ENCODE measurements at places on chromosomes 7 and 10.

DNA sequence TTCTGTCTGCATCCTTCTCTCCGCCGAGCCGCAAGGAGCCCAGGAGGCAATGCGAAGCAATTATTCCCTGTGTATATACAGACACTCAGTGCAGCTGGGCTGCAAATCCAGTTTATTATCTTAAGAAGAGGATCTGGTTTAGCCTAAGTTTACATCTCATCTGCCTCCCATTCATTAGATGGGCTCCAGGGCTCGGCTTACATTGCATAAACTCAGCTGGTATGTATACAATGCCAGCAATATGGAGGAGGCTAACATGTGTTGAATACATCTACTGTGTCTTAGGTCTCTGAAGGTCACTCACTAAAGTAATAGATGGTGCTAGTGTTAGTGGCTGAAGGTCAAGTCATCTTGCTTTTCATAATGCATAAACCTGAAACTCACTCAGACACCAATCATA lies 996.8 kb downstream of the KCNMA1 start:
- no peak for DNase-seq

DNA sequence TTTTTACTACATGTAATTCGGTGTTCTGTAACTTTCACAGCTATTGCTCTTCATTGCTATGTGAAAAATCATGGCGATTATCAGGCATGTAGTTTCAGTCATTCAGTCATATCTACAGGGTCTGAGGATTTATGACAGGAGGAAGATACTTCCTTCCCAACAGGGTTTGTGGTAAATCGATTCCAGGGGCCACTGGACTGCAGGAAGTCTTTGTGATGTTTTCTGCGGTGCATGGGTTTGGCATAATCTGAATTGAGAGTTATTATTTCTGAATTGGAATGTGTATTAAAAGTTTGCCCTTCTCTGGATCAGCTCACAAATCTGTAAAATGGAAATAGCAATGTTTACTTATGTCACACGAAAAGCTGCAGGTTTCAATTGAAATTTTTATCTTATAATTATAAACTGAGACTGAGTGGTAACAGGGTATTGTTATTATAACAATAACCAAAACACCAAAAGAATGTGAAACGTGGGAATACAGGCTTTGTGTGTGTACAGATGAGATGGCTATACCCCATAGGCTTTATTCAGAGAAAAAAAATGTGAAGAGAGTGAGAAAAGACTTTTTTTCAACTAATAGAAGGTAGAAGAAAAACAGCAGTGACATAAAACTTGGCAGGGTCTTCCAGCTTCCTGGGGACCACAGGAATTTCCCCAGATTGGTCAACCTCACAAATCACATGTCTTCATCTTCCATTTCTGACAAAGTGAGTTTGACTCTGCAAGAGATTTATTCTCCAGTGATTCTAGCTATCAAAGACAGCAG lies 307.7 kb upstream of the NFE2L3 start:
- peak; percentile 75 for DNase-seq

DNA sequence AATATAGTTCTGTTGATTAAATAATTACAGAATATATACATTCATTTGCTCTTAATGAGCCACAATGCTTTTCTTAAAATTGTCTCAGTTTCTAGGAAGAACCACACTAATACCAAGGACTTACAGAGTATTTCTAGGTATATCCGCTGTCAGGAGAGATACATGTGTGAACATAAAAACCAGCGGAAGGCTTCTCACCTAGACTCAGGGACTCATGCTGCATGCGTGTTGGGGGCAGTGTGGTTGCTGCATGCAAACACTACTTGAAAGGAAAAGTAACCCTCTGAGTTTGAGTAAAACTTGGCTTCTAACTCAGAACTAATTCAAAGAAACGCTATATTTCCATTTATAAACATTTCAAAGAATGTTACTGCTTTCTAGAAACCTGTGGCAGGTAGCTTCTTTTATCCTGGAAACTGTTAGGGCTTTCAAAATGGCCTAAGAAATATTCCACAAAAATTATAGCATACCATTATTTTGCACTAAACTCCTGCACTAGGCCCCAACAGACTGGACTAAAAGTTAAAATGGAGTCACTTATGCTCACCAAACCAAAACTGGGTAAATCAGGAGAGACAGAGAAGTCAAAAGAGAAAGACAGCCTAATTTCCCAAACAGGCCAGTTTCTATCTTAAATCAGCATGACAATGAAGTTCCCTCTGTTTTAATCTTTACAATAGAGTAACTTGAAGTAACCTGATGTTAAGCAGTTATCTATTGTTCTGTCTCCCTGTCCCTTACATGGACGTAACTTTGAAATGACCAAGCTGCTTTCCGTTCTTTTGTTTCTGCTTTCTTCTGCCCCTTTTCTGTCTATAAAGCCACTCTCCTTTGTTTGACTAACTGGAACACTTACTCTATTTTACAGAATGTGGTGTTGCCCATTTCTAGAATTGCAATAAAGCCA lies 95.2 kb upstream of the FAM133B start:
- no peak for DNase-seq

DNA sequence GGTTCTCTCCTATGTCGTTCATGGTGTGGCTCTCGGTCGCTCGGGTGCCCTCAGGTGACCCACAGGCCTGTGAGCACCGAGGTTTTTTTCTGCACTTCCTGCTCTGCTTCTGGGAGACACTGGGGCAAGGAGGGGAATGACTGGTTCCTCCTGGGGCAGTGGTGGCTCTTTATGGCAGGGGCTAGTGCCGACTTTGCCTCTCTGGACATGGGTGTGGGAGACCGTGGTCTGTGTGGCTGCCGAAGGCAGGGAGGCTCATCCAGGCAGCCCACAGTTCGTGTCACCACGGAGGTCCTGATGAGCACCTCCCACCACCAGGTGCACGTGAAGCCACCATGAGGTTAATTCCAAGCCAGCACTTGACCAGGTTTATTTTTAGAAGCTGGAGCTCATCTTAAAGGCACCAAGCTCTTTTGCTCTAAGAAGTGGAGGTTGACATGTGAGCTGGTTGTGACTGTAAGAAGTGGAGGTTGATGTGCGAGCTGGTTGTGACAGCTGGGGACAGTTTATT lies 24.7 kb upstream of the DPYSL4 start:
- no peak for DNase-seq

- no peak for DNase-seq
Observed at GRCh38 chr10:124899151-124899550, 42.8 kb upstream of the ZRANB1 start.

DNA sequence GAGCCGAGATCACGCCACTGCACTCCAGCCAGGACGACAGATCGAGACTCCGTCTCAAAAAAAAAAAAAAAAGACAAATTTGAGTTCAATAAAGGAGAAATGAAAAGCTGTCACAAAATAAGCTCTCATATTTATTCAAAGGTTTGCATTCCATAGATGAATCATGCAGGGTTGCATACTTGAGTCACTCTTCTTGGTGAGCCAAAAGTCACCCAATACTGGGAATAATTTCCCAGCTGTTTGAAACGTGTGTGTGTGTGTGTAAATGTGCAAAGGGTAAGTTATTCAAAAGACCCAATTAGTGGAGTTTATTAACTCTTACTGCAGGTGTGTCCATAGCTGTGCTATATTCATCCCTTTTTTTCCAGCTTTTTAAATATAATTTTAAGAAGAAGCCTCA lies 297.7 kb downstream of the CCDC3 start:
- peak; percentile 85 for DNase-seq

DNA sequence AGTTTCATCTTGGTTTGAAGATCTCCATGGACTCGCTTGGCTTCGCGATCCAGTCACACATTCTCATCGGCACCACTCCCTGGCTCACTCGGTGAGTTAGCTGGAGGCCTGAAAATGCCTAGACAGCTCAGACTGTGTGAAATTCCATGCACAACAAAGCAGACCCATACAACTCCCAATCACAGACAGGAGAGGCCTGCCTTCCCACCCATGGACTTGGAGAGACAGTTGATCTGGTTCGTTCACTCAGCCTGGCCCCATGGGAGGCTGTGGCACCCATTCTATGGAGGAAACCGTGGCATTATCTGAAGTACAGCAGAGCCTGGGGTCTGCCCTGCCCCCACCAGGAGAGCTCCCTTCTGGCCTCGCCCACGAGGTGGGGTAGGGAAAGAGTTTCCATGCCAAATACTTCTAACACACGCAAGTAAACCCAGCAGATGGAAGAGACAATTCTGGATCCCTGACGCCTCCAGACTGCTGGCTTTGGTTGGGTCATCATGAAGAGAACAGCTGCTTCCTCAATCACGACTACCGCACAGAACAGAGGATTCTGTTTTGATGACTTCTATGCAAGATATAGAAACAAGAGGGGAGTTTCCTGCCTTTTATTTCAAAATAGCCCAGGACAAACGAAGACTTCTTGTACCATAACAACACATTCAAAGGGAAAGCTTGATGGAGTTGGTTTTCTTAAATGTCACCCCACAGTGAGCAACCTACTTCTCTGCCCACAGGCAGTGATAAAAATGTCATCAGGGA lies 15.9 kb downstream of the FAM53B start:
- no peak for DNase-seq

- DNase-seq: no peak
Observed at GRCh38 chr10:111705021-111705420, 478.5 kb downstream of the GPAM start.

GRCh38 chr10:68492118-68492517 lies 20.3 kb upstream of the DNA2 start:
- DNase-seq: peak; percentile 49

DNA sequence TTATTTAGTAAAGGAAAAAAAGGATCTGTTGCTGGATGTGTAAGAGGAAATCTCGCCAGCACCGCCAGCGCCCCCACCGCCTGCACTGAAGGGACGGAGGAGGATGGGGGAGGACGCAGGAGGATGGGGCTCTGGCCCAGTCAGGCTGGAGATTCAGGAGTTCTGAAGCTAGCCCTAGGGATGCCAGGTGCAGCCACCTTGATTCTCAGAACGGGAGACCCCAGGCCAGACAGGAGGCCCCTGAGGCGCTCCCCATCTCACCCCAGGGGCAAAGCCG lies 1.3 kb downstream of the CAMK2B start:
- DNase-seq: no peak

- DNase-seq: no peak
Observed at GRCh38 chr7:38360776-38361175, 87.3 kb upstream of the TARP start.

DNA sequence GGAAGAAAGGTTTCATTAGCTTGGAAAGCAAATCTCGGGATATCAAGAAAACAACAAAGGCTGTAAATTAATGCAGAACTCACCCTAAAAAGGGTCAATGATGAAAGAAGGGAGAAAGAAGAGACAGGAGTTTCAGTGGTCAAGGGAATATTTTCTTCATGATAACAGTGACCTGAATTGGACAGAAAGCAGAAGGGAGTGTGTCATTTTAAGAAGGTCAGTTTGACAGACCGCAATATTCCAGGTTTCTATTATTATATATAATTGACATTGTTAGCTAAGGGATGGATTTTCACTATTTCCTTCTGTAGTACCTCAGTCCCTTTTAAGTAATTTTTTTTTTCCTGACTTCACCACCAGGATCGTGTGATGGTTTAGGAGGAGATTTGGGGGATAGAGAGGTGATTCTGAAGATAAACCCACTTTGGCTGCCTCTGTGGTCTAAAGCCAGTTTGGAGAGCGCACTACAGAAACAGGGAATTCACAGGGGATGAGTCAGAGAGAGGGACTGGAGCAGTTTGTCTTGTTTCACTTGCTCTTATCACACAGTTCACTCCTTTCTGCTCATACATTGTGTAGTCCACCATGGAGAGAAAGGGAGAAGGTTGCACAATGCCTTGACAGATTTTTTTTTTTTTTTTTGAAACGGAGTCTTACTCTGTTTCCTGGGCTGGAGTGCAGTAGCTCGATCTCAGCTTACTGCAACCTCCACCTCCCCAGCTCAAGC lies 417.9 kb downstream of the AUTS2 start:
- peak; percentile 25 for DNase-seq

DNA sequence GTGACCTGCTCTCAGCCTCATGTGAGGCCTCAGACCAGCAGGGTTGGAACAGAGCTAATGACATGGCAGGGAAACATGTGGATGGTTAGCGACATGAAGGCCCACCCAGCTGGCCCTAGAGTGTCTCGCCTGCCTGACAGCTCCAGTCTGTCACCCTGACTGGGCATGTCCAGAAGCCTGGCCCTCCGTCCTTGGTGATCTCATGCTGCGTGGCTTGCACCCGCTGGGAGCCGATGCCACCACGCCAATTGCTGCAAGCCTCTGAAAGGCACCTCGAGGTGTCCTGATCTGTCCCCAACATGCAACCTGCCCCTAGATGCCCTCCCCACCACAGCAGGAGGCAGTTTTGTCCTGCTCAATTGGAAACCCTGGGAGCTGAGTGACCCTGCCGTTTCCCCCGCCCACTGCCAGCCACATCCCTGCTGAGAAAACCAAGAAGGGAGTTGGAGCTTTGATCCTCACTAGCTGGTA lies 27.8 kb upstream of the RET start:
- no peak for DNase-seq

- DNase-seq: no peak
Observed at GRCh38 chr10:93672890-93673289, 29.5 kb downstream of the FRA10AC1 start.

DNA sequence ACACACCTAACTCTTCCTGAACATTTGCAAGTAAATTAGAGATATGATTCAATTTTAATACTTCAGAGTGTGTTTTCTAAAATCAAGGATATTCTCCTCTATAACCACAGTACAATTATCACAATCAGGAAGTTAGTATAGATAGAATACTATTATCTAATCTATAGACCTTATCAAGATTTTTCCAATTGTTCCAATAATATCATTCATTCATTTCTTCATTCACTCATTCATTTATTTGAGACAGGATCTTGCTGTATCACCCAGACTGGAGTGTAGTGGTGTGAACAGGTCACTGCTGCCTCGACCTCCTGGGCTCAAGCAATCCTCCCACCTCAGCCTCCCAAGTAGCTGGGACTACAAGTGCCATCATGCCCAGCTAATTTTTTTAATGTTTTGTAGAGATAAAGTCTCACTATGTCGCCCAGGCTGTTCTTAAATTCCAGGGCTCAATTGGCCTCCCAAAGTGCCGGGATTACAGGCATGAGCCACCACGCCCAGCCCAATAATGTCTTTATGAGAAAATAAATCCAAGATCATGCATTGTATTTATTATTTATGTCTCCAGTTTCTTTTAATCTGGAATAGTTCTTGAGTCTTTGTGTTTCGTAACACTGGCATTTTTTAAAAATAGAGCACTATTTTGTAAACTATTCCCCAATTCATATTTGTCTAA lies 10.6 kb upstream of the MRPS16 start:
- no peak for DNase-seq

DNA sequence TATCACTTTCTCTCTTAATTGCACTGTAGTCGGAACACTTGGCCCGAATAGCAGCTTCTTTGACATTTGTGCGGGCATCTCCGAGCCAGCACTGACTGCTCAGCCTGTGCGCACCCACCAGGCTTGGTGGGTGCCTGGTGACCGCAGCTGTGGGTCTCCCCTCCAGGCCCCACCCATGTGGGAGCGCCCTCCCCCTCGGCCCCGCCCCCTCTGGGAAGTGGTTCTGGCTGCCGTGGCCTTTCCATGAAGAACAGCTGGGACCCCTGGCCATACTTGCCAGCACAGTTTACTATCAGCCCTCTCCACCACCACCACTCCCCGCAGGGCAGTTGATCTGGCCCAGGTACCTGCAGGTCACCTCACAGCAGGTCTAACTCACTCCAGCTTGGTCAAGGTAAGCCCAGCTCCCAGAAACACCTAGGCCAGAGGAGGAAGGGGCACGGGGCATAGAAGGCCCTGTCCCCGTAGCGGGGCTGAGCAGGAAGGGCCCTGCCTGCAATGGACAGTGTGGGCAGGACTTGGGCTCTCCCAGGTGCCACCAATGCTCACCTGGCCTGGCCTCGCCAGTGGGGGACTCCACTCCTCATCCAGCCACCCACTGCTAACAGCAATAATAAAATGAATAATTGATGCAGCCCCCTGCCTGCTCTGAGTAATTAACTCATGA lies 5.8 kb downstream of the RASGEF1A start:
- DNase-seq: no peak

- DNase-seq: peak; percentile 99
Observed at GRCh38 chr7:17369691-17370426, 71.4 kb downstream of the AHR start.
